Testis (tissue), 5 donors: ENCODE measurements at places on chromosomes 3 and 15.
A peak's percentile ranks its signal among the peaks of the same experiment; 100 is the strongest.

DNA sequence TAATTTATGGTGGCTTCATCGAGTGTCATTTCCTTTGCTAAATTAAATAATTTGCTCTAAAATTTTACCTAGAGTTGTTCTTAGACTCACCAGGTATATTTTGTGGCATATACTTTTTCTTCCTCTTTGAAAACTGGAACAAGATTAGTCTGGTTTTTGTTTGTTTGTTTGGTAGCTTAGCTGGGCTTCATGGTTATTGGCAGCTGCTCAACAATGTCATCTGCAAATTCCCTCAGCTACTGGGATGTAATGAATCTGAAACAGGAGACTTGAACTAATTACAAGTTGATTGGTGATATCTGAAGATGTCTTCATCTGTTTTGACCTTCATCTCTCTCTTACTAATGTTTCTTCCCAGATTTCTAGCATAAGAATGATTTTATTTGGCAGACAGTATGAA lies 270.5 kb upstream of the P2RY1 start:
- DNase-seq = no peak

DNA sequence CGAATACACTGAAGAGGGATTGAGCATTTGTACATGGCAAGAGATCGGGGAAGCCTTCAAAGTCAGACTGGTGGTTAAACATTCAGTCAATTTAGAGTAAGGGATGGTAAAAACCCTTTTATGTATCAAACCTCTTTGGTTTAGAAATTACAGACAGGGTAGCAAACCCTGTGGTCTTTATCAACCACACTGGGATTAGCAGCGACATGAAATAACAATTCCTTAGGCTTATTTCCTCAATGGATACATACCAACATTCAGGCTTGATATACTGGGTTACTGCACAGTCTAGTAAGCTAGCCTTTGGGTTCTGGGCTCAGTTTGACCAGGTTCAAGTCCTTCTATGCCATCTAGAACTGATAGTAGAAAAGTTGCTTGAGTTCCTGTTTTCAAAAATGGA lies 127.4 kb downstream of the THRB start:
- no peak for DNase-seq

DNA sequence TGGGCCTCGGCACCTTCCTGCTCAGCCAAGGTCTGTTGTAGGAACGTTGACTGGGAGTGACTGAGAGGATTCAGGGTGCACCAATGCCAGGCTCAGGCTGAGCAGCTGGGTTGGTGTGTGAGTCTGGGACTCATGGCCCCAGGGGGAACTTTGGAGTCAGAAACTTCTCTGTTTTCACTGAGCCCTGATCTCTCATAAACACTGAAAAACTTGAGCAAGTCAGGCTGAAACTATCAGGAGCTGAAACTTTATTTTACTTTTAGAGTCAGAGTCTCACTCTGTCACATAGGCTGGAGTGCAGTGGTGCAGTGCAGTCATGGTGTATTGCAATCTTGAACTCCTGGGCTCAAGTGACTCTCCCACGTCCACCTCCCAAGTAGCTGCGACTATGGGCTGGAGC lies 3.0 kb downstream of the TRAK1 start:
- no peak for DNase-seq

- DNase-seq = no peak
These were observed 4.5 kb downstream of the RAF1 start for GRCh38 chr3:12659316-12660015.

DNA sequence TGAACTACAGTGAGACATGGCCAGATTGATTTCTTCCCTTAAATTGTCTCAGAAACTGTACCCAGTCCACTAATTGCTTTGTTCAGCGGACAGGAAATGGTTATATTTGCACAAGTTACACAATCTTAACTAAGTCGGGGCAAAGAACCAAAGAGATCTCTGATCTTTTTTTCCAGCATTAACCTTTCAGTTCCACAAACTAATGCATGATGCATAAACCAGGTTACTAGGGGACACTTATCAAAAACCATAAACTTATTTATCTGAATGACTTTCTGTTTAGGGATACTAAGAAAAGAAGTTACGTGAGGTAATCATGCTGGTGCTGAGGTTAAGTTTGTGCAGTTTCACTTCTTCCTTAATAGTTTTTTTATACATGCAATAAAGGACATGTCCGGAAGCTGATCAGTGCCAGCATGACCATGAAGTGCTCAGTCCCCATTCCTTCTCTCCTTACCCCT lies 22.4 kb downstream of the FNDC3B start:
- no peak for DNase-seq

DNA sequence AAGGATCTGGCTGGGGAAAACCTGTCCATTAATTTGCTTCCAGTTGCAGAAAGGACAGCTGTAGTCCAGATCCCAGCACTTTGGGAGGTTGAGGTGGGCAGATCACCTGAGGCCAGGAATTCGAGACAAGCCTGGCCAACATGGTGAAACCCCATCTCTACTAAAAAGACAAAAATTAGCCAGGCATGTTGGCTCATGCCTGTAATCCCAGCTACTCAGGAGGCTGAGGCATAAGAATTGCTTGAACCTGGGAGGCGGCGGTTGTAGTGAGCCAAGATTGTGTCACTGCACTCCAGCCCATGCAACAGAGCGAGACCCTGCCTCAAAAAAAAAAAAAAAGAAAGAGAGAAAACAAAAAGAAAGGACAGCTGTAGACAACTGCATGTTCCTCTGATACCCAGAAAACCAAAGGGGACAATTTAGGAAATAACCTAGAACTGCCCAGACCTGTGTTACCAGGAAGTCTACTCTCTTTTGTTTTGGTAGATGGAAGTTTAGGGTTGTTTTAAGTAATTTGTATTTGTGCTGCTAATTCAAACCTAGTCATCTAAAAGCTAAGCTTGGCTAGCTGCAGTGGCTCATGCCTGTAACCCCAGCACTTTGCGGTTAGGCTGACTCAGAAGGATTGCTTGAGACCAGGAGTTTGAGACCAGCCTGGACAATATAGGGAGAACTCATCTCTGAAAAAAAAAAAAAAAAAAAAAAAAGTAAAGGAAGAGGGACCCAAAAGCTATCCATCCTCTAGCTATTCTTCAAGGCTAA lies 22.7 kb downstream of the EXD1 start:
- DNase-seq = no peak

GRCh38 chr3:147618691-147619090 lies 209.5 kb downstream of the ZIC1 start:
- no peak for DNase-seq

DNA sequence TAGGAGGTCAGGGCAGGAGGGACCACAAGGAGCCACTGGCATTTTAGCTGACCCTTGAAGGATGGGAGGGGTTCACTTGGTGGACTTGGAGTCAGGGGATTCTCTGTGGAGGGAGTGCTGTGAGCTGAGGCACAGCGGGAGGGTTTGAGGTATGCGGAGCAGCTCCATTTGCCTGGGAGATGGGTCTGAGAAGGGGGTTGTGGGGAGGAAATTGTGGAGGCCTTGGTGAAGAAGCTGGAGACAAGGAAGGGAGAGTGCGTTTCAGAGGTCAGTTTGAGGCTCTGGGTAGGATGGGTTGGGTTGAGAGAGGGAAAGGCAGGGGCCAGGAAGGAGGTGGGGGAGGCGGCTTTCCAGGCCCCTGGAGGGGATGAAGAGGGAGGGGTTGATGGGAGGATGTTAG lies 20.2 kb downstream of the PLEKHO2 start:
- no peak for DNase-seq

DNA sequence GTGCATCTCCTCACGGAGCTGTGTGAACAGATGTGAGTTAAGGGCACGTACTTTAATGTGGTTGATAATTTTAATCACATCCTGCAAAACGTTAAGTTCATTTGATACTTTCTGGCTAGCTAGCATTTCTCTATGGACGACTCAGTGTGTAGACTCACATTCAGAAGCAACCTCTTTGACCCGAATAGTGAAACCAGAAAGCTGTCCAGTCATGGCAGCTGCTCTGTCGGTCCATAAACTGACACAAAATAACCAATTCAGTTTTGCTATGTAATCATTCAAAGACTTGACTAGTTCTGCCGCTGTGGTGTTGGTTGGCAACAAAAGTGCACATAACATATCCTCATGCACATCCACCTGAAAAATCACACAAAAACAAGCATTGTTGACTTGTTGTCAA lies 3.7 kb upstream of the GFM1 start:
- DNase-seq = peak; percentile 25
